ENCODE measurements at places on chromosomes 12 and 14.

DNA sequence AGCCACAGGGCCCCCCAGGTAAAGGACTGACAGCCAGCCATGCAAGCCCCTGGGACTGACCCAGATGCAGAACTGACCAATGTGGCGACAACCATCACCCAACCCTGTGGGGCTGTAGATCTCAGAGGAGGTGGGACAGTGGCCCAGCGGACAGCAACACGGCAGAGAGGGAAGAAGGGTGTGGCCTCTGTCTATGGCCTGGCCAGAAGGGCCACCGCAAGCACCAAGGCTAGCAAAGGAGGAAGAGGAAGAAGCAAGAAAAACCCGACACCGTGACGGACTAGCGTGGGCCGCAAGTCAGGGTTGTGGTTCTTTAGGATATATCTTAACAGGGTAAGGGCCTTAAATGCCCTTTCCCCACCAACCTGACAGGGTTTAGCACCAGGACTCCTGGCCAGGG, 71.2 kb downstream of the ITPK1 start:
- no peak for DNase-seq

DNA sequence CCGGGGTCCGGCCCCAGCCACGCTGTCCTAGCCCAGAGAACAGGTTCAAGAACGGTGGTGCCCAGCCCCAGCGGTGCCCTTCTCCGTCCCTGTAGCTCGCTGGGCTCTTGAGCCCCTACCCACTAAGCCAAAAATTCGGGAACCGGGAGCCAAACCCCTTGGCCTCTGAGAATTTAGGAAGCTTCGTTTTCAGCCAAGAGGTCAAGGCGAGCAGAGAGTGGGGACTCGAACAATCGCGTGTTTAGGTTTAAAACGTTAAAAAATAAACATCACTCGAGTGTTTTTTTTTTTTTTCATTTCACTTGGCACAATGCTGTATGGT, 6.2 kb downstream of the SIX1 start:
- no peak for DNase-seq

- peak; percentile 68 for DNase-seq
Observed at GRCh38 chr14:24678801-24679247, 44.8 kb upstream of the GZMB start.

DNA sequence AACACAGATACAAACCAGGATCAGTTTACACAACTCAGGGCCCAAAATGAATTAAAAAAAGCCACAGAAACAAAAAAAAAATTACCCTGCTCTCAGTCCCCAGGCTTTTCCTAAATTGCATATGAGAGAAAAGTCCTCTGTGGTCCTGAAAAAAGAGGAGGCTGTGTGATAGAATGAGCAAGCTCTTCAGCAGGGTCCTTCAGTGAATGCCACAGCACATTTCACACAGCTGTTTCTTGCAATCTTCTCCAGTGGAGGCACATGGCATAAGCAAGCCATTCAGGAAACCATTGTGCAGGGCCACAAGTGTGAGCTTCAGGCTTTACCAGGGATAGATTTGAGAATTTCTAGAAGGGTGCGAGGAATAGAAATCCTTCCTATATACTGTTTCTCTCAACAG, 168.5 kb downstream of the PPM1H start:
- DNase-seq, result no peak

DNA sequence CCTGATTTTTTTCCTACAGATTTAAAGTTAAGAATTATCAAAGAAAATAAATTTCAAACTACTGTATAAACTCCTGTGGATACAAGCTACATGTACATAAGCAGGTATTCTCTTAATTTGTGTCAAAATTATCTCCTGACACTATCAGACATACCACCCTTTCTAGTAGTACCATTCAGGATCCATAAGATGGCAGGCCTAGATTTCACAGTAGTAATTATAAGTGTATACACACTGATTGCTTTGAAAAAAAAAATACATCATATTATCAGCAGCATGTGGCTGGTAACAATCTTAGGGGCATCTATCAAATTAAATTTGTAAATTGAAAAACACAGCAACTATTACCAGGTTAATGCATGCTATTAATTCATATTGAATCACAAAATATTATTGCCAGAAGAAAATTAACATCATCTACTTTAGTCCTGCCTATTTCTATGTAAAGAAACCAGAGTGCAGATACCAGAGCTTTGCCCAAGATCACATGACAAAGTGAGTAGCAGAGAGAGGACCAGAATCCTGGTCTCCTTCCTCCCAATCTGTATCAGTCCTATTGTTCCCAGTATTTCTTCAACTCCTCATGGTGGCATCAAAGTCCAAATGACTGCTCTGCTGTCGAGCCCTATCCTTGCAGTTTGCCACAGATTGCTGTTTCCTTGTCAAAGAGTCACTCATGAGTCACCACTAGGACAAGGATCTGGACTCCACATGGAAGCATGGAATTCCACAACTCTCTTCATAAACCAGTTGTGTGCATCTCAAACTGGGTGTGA, 27.7 kb upstream of the CALM1 start:
- DNase-seq, result peak; percentile 44

GRCh38 chr12:60997869-60998378, 1262.3 kb upstream of the USP15 start:
- DNase-seq, result no peak

DNA sequence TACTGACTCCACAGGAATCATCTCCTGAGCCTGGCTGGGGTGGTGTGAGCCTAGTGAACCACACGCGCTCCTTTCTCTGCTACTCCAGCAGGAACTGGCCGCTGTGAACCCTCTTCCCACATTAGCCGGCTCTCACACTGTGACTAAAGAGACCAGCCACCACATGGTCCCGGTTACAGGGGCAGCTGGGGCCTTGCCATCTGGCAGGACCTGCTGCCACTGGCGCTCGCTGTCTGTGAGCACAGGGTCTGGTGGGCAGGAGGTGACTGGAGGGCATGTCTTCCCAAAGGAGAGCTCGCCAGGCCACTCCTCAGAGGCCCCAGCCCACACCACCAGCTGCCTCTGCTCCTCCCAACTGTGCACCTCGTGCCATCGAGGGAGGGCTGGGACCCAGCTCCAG, 99.3 kb downstream of the SINHCAF start:
- DNase-seq, result no peak

- no peak for DNase-seq
Observed at GRCh38 chr12:66899588-66899987, 220.7 kb upstream of the GRIP1 start.

DNA sequence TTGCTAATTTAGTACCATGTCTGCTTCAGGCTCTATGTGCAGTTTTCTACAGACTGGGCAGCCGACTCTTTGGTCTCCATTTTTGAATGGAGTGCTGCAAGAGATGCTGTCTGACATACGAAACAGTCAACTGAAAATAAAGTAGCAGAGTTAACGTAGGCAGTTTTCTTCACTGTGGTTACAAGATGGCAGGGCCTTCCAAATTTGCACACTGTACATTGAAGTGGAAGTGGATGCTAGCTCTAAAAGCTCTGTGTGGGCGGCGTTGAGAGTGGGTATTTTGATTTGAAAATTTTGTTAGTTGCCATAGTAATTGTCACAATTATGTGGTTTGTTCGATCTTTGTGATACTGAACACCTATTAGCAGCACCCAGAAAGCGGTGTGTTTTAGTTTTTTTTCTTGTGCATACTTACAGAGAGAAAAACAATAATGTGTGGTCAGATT, 154.9 kb upstream of the ATP2B1 start:
- DNase-seq, result no peak

DNA sequence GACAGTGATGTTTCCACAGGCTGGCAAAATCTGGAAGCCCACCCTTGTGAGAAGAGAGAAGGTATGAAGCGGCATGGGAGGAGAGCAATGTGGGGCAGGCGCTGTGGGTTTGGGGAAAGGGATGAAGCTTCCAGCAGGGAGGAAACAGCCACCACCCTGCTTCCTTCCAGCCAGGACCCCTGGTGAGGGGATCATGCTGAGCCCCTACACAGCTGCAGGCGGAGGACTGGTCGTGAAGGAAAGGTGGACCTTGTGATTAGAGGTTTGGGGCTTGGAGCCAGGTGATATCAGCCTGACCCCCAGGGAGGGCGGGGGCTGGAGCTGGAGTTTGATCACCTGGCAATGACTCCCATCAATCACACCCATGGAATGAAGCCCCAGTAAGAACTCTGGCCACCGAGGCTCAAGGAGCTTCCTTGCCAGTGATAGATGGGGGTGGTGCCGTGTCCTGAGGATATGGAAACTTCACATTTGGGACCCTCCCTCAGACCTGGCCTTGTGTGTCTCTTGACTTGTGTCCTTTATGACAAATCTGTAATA, 48.6 kb downstream of the RIMBP2 start:
- no peak for DNase-seq

GRCh38 chr14:74645756-74646470, 33.9 kb upstream of the LTBP2 start:
- DNase-seq, result no peak

DNA sequence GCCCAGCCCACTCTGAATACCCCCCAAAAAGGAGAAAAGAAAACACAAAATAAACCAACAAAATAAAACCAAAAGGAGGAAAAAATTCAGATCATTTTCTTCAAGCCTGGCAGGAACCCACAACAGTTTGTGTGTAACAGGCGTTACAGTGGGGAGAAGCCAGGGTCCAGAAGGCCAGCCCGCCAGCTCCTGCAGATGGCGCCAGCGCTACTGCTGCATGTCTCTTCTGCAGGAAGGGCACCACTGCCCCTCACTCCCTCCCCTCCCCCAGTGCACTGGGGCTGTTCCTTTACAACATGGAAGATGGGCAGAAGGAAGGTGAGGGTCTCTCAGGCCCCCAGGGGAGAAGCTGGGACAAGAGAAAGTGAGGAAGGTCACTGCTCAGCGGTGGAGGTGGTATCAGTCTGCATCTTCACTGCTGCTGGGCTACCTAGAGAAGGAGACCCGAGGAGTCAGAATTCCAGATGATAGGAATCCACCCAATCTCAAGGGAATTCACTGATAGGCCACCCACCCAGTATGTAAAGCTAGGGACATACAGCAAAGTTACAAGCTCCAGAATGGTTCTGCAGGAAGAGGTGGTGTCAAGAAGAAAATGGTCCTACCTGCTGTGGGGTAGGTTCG, 2.3 kb upstream of the NOP2 start:
- no peak for DNase-seq

- DNase-seq, result no peak
Observed at GRCh38 chr12:95859947-95860850, 1.4 kb downstream of the SNRPF start.

- DNase-seq, result no peak
Observed at GRCh38 chr12:102043928-102044327, 17.9 kb downstream of the WASHC3 start.

DNA sequence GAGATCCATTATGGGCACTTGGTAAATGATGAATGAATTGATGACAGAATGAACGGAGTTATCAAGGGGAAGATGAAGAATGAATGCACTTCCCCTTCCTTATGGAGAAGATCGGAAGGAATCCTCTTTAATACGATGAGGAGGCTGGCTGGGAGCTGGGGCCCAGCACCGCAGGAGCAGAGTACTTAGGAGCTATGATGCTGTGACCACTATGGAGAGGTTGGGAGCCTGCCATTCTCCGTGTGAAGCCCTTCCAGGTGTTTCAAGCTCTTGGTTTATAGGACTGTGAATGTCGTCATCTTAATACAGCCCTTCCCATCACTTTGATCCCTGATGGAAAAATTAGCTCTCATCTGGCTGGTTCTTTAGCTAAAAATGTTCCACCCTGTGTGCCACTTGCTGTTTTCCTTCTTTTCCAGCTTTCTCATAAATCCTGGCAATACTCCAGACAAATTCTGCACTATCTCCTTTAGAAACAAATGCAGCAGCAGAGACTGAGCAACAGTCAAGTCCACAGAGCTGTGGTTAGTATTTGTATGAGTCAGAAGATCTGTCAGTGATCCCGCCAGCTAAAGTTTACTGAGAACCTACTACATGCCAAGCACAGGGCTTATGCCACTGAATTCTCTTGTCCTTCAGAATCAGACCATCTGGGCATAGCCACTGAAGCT, 263.1 kb upstream of the CRY1 start:
- no peak for DNase-seq

DNA sequence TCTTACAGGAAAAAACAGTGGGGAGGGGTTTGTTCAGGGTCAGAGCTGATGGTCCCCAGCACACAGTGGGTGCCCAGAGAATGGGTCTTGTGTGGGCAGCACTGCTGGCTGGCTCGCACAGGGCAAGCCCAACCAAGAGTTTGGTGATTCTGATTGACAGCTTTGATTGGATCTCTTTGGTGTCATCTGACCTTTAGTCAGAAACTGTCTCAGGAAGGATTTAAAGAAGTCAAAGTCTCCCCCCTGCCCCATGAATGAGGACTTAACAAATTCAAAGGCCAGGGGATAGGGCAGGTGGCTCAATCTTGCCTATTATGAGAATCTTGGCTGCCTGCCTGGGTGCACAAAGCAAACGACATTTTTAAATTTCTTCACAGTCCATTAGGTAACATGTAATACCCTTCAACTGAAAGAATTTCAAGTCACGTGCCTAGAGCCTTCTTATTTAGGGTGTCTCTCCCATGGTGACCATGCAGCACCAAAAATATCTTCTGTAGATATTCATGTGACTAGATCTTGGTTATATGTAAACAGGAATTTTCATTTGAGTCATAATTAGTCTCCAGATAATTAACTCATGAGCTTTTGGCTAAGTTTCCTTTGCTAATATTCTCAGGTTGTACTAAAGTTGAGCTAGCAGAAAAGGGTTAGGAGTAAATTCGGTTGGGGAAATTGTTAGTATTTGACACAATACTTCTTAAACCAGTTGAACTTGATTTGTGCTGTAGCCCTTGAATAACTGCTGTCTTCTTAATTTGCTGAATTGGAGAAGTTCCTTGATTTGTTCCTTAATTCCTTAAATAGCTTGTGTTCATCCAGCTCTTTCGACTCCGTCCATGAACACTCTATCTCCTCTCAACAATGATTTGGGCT, 54.5 kb upstream of the HECTD1 start:
- DNase-seq, result no peak

DNA sequence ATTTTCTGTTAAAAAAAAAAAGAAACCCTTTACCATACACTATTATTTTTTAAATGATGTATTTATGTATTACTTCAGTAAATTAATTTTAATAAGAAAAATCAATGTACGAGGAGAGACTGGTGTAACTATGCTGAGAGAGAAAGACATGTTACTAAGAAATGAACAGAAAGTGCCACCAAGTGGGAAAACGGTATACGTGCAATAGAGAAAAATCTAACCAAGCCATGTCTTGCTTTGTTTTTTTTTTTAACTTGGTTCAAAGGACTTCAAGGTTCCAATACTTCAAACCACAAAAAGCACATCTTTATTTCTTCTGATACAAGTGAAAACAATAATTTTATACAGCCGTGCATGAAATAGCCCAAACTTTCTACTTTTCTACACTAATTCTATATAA, 22.9 kb downstream of the NDUFA12 start:
- DNase-seq, result peak; percentile 44

DNA sequence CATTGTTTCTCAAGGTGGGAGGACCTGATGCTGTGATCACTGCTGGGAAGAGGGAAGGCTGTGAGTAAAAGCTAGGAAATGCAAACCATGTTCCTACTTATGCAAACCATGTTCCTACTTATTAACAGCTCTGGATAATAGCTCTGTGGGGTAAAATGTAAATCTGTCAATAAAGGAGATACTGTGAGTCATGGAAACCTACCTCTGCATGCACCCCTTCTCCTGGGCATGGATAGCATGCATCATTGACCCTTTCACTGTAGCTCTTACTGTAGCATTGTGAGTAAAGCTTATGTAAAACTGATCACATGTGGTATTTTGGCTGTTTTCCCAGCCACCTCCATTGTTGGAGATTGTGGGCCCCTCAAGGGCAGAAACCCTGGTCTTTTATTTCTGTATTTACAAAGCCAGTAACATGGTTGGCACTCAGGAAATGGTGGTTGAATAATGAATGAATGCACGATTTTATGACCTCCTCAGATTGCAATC, 253.7 kb downstream of the GRIN2B start:
- DNase-seq, result no peak
